ENCODE measurements at places on chromosomes 1 and 21.

DNA sequence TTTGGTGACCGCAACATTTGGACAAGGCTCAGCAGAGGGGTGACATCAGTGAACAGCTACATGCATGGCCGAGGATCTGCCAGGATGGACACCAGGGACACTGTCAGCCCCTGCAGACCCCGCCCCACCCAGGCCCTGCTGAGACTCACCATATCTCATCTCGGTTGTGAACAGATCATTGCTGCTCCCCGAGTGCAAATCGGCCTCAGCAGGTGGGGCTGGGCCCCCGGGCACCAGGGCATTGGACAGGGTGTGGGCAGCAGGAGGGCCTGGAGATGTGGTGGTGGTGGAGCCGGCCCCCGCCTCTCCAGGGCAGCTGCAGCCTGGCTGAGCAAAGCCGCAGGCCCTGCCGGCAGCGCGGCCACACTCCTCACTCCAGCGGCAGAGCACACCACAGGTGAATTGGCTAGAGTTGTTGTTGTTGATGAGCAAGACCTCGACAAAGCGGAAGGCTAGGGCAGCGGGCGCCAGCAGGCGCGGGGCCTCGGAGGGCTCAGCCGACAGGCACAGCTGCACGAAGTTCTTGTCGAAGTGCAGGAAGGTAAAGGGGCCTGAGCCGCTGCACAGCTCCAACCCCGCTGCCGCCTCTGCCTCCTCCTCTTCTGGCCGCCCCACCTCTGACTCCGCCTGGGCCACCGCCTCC is 8.2 kb downstream of the ADGRB2 start:
- DNase-seq = no peak

DNA sequence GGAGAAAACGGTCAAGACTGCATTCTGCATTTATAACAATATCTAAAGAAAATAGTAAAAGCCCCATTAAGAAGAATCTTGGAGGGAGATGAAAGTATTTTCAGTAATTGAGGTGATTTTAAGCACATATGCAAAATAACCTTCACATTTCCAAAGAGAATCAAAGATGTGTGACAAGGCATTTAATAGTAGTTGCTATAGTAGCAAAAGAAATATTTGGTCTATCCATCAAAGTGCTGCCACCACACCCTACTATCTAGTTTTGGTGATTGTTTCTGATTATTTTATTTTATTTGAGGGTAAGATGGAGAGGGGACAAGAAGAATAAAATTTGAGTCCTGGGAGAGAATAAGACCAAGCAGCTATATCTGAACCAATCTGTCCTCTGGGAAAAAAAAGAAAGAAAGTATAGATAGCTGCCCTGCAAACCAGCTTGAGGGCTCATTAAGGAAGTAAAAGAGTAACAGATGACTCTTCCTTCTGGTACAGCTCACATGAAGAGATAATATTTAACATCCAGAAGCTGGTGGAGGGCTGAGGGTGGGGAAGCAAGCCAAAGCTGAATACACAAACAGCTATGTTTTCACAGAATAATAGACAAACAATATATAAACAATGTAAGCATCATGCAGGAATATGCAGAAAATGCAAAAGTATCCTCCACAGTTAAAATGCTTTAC is 47.2 kb upstream of the RASAL2 start:
- no peak for DNase-seq

DNA sequence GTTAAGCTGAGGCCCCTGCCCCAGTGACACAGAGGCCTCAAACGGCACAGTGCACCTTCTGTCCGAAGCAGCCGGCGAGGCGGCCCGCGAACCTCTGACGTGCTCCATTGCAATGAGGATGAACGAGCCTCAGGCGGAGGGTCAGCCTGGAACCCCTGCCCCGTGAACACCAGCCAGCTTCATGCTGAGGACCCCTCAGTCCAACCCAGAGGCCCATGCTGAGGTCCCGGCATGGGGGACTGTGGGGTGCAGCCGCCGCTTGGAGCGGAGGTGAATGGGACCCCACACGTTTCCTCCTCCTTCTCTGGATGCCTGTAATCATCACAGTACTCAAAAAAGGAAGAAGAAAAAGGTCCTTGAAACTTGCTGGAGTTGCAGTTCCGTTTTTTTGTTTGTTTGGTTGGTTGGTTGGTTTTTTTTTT is 62.1 kb downstream of the PRKCZ start:
- no peak for DNase-seq

- no peak for DNase-seq
Measured at GRCh38 chr1:156516821-156517220, 16.2 kb upstream of the MEF2D start.

DNA sequence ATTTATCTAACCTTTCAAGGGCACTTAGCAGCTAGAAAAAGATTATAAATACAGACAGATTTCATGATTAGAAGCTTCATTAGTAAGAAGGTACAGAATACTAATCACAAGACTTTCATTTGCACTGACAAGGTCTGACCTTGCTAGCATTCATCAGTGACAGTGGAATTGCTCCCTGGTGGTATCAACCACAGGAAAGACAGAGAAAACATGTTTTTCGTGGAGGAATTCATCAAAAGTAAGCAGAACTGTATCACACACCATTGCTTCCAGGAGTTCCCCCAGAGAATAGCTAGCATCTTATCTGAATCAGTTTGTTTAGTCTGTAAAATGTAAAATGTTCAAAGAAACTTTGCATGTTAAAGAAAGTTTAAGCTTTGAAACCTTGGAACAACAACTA is 20.6 kb upstream of the CRB1 start:
- DNase-seq = no peak

- DNase-seq = no peak
Measured at GRCh38 chr1:2504225-2504948, 22.0 kb downstream of the PANK4 start.

DNA sequence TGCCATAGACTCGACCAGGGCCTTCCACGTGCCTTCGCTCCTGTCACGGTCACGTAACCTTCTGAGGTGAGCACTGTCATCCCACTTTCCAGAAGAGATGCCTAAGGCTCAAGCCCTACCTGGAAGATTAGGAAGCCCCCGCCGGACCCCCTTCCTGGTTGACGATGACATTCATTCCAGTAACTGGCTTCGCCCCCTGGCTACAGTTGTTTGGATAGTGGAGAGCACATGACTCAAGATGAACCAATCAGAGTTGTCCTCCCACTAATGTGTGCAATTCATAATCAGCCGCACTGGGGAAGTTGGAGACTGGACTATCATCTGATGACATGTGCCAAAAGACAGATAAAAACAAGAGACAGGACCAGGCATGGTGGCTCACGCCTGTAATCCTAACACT is 104.0 kb upstream of the GJB5 start:
- DNase-seq = no peak
